ENCODE measurements at places on chromosomes 6 and 20.

DNA sequence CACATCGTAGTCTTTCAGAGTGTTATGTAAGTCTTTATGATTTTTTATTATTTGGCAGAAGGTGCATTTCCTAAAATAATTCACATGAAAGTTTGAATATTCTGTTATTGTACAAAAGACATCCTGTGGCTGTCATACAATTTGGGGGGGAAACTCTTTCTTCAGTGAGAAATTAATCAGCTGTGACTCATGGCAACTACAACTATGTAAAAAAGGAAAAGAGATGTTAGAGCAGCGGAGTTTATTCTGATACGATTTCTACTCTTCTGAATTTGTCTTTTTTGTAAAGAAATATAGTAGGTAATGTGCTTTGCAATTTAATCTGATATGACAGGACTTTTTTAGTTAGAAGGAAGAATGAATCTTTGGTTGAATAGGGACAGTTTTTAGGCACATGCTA lies 14.2 kb downstream of the COL19A1 start:
- no peak for DNase-seq

- no peak for DNase-seq
Observed at GRCh38 chr20:8065691-8066090, 46.1 kb upstream of the TMX4 start.

- no peak for DNase-seq
Observed at GRCh38 chr6:137676888-137677287, 182.7 kb upstream of the OLIG3 start.

- no peak for DNase-seq
Observed at GRCh38 chr6:63615590-63615989, 20.0 kb upstream of the PHF3 start.

DNA sequence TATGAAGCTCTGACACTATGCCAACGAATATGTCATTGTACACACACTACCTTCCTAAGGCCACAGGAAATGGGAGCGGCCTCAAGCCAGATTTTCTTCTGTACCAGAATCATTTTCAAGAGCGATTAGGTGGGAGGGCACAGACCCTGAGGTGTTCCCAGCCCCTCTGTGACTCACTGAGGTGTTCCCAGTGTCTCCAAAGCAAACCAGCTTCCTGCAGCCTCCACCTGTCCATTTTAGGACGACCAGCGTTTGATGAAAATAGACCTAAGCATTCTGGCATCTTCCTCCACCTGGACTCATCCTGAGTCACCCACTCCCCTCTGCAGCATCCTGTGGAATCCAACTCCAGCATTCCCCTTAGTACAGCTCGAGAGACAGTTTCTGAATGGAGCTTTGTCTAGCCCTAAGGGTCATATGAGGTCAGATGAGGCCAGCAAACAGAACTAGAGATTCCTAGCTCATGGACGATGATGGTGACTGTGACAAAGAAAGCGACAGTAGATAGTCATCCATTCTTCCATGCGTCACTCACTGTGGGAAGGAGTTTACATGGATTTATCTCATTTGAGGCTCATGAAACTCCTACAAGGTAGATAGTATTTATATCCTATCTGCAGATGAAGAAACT lies 203.4 kb downstream of the PTPRT start:
- no peak for DNase-seq
